ENCODE measurements at places on chromosomes 1 and 21.

GRCh38 chr21:45164838-45165237, 90.5 kb downstream of the ADARB1 start:
- DNase-seq: no peak

DNA sequence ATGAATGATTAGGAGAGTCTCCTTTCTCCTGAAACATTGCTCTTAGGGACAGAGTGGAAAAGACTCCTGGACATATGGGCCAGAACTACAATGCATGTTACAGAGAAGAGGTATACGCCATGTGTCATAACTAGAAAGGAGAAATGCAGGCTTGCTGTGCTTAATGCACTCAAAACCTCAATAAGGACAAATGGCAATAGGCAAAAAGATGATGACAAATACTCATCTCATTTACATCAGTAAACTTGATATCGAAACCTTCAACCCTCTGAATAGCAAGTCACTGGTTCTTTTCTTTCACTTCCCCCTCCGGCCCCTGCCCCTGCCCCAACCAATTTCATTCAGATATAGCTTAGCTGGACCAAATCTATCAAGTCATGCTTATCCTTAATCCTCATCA, 1.9 kb upstream of the GPR88 start:
- no peak for DNase-seq

- no peak for DNase-seq
Observed at GRCh38 chr21:34571994-34572393, 42.9 kb downstream of the RCAN1 start.

DNA sequence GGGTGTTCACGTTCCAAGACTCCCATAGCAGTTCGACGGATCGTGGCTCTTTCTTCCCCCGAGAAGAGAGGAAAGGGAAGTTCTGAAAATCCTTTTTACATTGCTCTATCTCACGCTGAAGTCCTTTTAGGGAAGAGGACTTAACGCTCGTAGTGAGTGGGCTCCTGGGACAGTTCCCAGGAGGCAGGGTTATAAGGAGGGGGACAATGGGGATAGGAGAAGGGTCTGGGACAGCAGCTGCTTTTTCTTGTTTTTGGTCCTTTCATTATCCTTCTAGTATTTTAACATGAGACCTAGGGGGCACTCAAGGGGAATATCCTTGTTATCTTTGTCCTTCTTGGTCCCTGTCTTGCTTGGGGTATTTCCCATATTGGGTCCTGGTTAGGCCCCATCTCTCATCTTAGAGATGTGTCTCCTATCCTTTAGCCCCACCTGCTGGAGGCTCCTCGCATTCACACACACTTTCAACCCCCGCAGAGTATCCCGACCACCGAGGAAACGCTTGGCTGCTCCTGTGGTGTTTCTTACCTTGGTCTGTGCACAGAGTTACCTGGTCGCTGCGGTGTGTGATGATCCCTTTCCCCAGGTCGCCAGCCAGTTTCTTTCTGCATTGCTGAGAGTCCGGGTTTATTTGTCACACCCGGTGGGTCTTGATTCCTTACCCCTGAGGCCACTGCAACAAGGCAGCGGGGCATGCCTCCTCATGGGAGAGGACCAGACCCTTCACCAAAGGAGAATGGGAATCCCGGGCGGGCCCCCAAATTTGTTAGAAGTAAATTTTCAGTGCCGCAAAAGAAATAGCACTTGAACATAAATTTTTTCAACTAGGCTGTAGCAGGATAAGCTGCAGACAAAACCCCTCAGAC, 29.7 kb downstream of the SCCPDH start:
- peak; percentile 43 for DNase-seq

DNA sequence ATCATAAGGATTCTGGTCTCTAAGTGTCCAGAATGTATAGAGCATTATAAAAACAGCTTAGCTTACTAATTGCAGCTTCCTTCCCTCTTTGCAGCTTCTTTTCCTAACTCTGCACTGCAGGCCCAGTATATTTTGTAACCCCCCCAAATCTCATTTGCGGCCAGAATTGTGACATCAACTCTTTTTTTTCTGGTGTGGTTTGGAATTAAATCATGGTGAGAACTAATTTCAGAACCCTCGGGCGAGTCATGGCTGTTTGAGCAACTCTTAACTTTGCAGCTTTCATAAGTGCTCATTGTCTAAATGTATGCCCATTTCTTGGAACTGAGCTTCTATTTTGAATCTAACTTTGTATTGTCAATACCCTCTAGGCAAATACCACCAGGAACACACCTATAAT, 187.4 kb downstream of the CYYR1 start:
- DNase-seq: no peak

GRCh38 chr1:37560401-37561132, 3.8 kb downstream of the DNALI1 start:
- DNase-seq: no peak

DNA sequence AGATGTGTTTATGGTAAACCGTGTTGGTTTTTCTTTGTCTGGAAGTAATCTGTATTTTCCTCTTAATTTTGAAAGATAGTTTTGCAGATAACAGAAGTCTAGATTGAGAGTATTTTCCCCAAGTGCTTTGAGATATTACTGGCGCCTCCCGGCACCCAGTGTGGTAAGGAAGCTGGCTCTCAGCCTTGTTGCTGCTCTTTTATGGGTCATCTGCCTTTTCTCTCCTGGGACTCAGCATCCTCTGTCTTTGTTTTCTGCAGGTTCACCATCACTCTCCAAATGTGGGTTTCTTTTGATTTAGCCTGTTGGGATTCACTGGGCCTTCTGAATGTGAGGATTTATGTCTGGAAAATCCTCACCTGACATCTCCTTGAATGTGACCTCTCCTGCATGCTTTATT, 37.4 kb downstream of the POFUT2 start:
- DNase-seq: no peak

DNA sequence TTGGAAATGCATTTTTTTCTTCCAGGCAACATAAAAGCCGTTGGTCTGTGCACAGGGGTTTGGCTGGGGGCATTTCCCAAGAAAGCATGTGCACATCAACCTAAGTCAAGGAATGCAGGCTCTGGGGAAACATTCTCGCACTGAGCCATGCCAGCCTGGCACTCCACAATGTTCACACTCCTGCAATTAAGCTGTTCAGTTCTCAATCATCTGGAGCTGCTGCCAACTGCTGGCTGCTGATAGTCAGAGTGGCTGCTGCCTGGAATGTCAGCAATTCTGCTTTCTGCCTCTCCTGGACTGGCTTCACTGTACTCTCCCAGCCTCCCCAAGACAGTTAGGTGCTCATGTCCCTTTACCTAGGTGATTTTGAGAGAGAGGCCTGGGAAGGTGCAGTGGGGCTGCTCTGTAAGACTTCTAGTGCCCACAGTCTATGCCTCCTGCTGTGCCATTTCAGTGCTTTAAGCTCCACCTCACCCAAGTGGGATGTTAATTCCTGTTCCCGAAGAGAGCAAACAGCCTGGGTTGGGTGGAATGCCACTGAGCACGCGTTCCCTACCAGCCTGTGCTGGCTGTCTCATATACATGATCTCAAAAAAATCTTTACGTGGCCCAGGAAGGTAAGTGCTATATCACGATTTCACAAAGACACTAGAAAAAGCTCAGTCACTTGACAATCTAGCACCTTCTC, 131.7 kb downstream of the BRINP2 start:
- DNase-seq: no peak

- DNase-seq: no peak
Observed at GRCh38 chr1:26791626-26792025, 3.9 kb downstream of the PIGV start.

DNA sequence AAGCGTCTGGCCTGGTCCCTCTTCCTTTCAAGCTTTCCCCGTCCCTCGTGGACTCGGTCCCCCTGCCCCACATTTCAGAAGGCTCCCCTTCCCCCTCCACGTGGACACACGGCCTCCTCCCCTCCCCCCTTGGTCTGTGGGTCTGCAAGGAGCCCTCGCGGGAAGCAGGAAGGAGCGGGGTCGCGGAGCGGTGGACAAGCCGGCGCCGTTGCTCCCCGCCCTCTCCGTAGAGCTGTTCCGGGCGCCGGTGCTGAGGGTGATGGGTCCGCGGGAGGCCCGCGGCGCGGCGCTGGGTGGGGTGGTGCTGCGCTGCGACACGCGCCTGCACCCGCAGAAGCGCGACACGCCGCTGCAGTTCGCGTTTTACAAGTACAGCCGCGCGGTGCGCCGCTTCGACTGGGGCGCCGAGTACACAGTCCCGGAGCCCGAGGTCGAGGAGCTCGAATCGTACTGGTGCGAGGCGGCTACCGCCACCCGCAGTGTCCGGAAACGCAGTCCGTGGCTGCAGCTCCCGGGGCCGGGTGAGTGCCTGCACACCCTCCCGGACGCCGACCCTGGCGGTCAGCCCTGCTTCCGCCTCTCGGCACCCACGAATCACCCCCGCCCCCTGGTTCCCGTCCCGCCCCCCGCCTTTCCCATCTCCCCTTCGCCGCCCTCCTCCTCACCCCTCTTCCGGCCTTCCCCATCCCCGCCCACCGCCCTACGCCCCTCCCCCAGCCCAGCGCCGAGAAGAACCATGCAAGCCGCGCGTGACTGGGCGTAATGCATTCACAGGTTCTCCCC, 5.3 kb downstream of the FCRLB start:
- peak; percentile 71 for DNase-seq

GRCh38 chr1:238063454-238063853, 172.7 kb upstream of the ZP4 start:
- no peak for DNase-seq

- DNase-seq: no peak
Observed at GRCh38 chr1:172450524-172450885, 6.6 kb upstream of the PIGC start.

DNA sequence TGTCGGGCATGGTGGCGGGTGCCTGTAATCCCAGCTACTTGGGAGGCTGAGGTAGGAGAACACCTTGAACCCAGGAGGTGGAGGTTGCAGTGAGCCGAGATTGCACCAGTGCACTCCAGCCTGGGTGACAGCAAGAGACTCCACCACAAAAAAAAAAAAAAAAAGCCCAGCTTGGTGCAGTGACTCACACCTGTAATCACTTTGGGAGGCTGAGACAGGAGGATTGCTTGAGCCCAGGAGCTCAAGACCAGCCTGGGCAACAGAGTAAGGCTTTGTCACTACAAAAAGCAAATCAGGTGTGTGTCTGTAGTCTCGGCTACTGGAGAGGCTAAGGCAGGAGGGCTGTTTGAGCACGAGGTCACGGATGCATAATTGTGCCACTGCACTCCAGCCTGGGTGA, 5.0 kb upstream of the H6PD start:
- DNase-seq: no peak

DNA sequence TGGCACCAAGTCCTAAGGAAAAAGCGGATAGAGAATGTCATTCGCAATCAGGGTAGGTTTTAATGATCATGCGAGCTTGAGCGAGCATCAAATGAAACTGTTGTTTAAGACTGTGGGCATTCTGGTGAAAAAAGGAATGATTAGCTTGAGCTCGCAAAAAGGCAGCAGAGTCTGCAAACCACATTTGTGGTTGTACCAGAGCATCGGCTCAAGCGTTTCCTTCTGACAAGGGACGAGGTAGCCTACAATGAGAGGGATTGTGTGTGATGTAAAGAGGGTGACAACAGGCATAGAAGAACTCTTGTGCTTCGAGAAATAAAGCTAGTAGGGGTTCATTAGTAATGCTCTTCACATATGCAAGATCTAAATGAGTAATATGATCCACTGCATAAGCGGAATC, 11.1 kb upstream of the CD48 start:
- no peak for DNase-seq

- no peak for DNase-seq
Observed at GRCh38 chr21:38504066-38504465, 5.8 kb upstream of the ERG start.

DNA sequence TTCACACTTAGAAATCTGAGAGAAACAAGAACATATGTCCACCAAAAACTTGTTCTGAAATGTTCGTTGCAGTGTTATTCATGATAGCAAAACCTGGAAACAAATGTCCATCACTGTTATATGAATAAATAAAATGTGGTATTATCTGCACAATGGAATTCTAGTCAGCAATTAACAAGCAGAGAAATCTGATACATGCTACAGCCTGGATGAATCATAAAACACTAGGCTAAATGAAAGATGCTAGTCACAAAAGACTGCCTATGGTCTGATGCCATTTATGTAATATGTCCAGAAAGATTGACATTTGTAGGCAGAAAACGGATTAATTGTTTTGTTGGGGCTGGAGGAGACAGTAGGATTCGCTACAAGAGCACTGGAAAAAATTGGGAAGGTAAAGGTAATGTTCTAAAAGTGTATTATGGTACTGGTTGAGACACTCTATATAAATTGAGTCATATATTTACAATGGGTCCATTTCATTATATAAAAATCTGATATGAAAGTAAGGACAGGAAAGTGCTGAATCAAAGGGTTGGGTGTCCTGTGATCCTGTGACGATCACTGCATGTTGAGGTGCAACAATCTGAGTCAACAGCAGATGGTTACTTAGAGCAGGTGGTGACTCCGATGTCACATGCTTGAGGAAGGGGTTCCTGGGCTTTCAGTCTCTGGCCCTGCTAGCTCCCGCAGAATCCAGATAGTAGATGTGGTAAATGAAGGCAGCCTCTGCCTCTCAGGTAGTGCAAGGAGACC, 102.1 kb upstream of the NBPF4 start:
- no peak for DNase-seq

- DNase-seq: no peak
Observed at GRCh38 chr1:3080053-3080955, 11.3 kb downstream of the PRDM16 start.

DNA sequence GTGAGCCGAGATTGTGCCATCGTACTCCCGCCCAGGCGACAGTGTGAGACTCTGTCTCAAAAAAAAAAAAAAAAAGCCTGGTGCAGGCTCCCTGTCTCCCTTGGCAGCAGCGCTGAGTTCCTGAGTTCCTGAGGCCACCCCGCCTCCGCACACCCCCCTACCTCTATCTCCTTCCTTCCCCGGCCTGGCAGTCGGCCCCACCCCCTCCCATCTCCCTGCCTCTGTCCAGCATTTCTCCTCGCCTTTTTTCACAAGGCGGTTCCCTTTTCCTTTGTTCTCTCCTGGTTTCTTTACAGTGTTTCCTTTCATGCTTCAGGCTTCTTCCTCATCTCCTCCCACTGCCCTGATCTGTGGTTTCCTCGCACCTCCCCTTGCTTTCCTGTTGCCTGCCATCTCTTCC, 2.7 kb downstream of the RORC start:
- no peak for DNase-seq

DNA sequence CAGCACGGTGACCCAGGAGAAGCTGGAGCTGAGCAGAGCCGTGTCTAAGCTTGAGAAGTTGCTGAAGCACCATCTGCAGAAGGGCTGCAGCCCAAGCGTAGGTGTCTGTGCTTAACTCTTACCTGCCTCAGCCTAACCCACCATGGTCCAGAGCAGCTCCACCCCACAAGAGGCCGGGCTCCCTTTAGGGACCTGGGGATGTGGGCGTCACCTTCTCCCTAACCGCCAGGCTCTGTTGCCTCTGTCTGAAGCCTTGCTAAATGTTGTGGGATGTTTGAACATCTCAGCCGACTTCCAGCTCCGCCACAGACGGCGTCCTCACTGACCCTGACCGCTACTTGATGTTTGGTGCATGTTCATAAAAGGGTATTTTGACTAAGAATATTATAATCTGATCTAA, 20.4 kb upstream of the DIP2A start:
- no peak for DNase-seq

GRCh38 chr21:44298301-44298700, 1.6 kb upstream of the PFKL start:
- no peak for DNase-seq

DNA sequence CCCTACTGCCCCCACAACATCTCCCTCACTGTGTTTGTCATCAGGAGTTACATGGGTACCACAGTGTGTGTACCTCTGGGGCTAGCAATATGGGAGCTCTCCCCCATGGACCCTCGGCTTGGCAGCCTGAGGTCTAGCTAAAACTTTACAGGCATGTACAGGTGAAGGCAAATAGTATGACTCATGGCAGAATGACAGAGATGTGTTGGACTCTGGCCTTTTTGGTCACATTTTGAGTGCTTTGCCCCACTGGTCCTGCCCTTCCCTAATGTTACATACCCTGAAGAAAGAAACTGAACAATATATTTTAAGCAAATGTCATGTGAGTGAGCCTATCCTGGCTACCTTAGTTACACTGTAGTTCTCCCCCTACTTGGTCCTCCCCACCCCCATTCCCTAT, 124.0 kb downstream of the NGF start:
- no peak for DNase-seq
